CD4-positive, alpha-beta T cell (primary cell): ENCODE measurements at places on chromosomes 1 and 21.

DNA sequence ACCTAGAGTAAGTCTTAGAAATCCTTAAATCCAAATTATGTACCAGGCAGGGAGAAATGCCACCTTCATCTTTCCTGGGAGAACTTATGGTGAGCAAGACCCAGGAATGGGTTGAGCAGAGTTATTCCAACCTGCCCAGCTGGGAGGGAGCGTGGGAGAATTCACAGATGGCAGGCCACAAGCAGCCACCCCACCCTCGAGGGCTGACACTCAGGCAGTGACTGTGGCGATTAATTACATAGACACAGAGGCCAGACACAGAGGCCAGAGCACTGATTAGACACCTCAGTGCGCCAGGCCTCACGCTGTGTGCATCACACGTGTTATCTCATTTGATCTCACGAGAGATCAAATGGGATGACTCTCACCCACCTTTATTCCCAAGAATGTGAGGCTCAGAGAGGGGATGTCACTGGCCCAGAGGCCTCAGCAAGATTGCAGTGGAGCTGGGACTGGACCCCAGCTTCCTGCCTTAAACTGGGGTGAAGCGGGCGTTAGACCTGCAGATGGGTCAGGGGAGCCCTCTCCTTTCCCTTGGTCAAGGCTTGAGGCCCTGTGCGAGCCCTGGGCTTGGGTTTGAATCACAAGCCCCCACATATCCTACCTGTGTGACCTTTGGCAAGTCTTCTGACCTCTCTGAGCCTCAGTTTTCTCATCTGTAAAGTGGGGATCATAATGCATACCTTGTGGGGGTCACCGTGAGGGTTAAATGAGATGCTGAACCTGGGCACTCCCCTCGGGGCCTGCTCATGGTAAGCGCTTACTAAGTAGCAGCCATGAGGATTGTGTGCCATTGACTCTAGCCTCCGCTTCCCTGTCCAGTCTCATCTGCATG is 28.8 kb upstream of the PADI4 start:
- DNase-seq: no peak

GRCh38 chr1:103945774-103946173 is 196.1 kb downstream of the AMY1C start:
- no peak for DNase-seq

GRCh38 chr1:17870679-17871078 is 115.5 kb downstream of the ACTL8 start:
- DNase-seq: no peak

GRCh38 chr1:33045814-33046213 is 9.1 kb upstream of the AK2 start:
- no peak for DNase-seq

DNA sequence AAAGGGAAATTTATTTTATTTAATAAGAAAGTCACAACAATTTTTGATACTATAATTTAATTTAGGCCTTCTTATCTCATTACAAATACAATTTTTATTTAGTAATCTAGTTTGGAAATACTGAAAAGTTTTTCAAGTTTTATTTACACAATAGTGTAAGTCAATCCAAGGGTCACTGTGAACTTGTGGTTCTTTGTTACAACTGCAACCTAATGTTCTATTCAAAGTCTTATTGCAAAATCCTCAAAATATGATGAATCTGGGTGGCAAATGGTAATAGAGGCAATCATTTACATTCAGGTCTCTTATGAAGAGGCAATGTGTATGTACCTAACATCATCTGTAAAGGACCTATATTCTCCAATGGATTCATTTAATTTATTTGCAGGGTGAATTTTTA is 421.2 kb downstream of the DPYD start:
- no peak for DNase-seq
